ENCODE measurements at places on chromosomes 3 and 15.

DNA sequence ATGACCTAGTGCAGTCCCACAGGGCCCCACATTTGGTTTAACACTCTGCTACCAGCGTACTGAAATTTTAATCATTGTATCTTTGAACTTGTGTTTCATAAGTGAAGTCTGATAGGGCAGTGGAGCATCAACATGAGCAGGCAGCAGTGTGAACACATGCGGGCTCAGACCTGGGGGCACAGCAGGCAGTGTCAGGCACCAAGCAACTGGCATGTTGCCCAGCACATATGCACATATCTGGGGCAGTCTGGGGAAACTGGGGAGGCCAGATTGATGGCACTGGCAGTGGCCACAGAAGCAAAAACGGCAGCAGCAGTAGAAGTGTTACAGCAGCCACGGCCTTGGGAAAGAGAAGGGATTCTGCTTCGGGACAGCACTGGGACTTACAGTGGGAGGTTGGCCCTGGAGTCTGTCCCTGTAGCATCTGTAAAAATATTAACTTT, 353.9 kb upstream of the KCNMB2 start:
- peak; percentile 84 for DNase-seq

- DNase-seq = no peak
Measured at GRCh38 chr3:72977060-72977808, 19.4 kb upstream of the PPP4R2 start.

GRCh38 chr3:102215166-102215565, 219.6 kb upstream of the ZPLD1 start:
- no peak for DNase-seq

GRCh38 chr3:14523792-14524191, 16.4 kb downstream of the GRIP2 start:
- no peak for DNase-seq

DNA sequence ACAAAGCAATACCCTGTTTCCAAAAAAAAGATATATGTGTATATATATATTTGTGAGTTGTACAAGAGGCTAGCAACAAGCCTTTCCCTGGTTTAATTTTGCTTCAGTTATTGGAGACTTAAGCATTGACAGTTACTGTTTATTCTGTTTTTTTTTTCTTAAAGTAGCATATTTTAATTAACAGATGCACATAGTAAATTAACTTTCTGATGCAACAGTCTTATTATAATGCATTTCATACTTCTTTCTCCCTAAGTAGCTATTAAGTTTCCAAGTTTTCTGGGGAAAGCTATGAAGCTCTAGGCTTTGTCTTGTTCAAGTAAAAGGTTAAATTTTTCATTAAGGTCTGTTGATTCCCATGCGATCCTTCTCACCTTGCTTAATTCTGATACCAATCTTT, 17.9 kb downstream of the PRKCI start:
- no peak for DNase-seq

- DNase-seq = no peak
Measured at GRCh38 chr3:190269101-190269500, 53.1 kb downstream of the CLDN1 start.

Data from NCI-H1694 (cell line).